ENCODE measurements at places on chromosomes 3 and 15. TPM values are rescaled to one million over a fixed set of nuclear protein-coding genes. Genes with fewer than 3 reads are reported as not detected.

GRCh38 chr3:137099364-137100219 lies 141.8 kb downstream of the IL20RB start:
- no peak for DNase-seq

The ABI3BP gene
- total RNA-seq: not detected

DNA sequence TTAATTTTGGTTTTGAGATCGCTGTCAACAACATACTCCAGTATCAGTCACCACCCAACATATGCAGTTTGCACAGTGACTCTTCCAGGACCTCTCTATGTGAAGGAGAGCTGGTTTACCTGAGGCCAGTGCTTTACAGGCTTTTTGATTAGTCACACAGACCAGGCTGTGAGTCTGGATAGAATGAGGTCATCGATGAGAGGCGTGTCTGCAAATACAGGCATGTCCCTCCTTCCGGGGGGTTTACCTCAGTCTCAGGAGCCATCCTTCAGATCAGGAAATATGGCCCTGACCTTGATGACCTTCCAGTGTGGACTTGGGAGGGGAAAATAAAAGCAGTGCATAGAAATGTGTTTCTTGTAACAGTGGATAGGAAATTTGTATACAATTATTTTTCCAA lies 46.9 kb downstream of the KBTBD12 start:
- no peak for DNase-seq

DNA sequence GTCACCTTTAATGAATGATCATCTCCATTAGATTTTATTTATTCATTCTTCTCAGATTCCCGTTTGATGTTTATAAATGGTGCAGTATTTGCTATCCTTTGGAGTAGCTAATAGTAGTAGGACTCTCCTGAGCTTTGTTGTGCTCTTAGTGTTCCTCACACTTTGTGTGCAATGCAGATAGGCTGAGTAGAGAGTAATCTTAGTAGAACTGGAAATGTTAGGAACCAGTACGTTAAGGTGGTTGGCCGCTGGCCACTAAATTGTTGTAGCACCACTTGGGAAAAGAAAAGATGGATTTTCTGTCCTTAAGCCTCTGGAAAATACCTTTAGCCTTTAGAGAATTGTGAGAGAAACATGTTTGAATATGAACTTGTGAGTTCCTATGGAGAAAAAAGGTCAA lies 19.9 kb upstream of the EBLN2 start:
- DNase-seq: no peak

DNA sequence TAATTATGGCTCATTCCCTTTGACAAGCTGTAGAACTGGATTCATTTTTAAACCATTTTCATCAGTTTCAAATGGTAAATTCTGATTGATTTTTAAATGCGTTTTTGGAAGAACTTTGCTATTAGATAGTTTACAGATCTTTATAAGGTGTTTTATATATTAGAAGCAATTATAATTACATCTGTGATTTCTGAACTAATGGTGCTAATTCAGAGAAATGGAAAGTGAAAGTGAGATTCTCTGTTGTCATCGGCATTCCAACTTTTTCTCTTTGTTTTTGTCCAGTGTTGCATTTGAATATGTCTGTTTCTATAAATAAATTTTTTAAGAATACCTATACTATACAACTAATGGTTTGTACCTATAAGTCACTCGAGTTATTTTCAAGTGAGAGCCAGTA lies 62.7 kb downstream of the PXYLP1 start:
- DNase-seq: no peak

DNA sequence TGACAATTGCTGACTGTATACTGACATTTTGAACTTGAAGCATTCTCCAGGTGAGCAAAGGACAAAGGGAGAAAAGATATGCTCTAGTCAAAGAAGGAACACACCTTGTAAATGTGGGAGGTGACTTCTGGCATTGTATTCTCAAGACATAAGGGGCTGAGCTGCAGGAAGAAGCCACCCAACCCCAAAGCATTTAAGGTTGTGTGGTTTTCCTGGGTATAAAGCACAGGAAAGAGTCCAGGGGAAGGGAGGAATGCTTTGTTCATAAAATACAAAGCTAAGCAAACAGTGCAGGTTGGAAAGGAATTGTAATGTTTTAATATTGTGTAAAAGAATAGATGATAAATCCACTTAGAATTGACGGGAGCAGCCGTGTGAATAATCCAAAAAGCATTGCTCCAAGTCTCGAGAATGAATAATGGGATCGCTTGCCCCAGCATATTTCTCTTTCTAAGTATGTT lies 102.4 kb upstream of the LRIG1 start:
- no peak for DNase-seq

GRCh38 chr3:192108820-192109219 lies 618.5 kb downstream of the FGF12 start:
- DNase-seq: no peak

GRCh38 chr3:108380128-108380795 lies 83.9 kb downstream of the HHLA2 start:
- no peak for DNase-seq

DNA sequence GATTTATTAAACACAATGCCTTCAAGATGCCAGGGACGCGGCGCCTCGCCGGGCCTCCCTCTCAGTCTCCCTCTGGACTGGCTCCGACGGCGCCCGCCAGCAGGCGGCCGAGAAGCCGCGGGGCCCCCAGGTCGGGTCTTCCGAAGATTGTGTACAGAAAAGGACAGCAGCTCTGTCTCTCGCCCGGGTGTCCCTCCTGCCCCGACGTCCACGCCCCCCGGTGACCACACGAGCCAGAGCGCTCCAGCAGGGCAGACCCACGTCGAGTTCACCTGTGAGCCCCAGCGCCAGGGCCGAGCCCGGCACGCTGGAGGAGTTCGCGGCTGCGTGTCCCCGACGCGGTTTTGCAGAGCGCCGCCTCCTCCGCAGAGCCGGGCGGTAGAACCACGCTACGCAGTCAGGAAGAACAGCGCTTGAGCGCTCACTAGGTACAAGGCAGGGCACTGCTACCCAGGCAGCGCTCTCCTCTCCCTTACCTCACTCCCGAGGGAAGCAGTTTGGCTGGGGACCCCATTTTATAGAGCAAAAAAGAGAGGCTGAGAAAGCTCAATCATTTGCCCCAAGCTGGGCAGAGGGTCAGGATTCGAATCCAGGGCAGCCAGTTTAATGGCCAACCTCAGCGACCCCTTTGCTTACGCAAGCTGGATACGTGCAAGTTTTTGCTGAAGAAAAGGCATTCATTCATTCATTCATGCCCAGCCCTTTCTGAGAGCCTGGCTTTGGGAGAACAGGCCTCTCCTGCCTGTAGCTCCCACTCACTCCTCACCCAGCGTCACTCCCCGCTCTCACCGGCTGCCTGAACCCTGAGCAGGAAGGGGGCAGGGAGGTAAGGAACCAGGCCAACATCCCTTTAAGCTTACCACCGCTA lies 3.0 kb upstream of the TLE3 start:
- peak; percentile 91 for DNase-seq

- DNase-seq: peak; percentile 86
Measured at GRCh38 chr3:108088697-108089096, 2.1 kb downstream of the CD47 start.

The DNAH12 gene
- not detected for total RNA-seq

The ATP10A gene
- total RNA-seq: 48.0 TPM

The DPPA4 gene
- total RNA-seq: not detected

DNA sequence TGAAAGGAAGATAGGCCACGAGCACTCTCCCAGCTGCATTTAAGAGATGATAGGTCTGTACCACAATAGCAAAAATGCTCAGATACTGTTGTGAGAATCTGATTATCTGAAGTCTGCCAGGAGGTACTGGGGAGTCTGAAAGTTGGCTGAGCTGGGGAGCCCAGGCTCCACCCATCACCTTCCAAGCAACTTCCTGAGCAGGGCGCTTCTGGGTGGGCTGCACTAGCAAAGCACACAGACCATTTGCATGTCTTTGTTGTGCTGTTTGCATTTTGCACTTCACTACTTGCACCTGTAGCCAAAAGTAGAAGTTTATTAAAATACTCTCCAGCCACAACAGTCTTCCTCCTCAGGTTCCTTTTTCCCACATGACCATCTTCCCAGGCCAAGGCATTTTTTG lies 133.2 kb downstream of the ALDH1A2 start:
- DNase-seq: no peak
